ENCODE measurements at places on chromosomes 7 and 10.

DNA sequence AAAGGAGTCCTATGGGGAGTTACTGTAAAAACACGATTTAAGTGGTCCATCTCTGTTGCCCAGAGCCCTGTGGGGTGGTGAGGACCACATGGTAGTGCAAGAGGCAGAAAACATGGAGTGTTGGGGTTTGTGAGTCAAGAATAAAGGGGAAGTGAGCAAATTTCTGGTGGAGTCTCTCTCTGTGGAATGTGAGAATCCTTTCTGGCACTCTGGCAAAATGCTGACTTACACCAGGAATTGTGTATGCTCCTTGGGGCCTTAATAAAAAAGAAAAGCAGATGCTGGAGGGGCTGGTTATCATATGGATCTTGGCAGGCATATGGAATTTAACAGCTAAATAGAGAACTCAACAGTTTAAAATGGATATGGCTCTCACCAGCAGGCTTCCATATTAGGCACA, 486.0 kb downstream of the TNS3 start:
- DNase-seq: no peak

DNA sequence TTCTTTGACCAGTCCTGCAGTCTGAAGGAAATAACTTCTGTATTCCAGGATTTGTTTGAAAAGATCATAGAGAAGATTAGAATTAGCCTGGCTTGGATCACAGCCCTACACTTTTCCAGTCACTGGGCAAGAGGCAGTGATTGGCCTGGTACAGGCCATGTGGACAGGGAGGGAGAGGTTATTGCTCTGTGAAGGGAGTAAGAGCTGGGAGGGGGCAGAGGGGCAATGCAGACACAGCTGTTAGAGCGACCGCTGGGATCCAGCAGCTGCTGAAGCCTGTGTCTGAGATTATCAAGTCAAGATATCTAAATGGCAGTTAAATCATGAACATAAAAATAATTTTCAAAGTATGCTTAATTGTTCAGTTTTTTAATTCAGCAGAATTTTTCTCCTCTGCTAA, 257.3 kb downstream of the SDK1 start:
- DNase-seq: no peak

GRCh38 chr7:2080060-2080387, 152.7 kb downstream of the MAD1L1 start:
- no peak for DNase-seq

DNA sequence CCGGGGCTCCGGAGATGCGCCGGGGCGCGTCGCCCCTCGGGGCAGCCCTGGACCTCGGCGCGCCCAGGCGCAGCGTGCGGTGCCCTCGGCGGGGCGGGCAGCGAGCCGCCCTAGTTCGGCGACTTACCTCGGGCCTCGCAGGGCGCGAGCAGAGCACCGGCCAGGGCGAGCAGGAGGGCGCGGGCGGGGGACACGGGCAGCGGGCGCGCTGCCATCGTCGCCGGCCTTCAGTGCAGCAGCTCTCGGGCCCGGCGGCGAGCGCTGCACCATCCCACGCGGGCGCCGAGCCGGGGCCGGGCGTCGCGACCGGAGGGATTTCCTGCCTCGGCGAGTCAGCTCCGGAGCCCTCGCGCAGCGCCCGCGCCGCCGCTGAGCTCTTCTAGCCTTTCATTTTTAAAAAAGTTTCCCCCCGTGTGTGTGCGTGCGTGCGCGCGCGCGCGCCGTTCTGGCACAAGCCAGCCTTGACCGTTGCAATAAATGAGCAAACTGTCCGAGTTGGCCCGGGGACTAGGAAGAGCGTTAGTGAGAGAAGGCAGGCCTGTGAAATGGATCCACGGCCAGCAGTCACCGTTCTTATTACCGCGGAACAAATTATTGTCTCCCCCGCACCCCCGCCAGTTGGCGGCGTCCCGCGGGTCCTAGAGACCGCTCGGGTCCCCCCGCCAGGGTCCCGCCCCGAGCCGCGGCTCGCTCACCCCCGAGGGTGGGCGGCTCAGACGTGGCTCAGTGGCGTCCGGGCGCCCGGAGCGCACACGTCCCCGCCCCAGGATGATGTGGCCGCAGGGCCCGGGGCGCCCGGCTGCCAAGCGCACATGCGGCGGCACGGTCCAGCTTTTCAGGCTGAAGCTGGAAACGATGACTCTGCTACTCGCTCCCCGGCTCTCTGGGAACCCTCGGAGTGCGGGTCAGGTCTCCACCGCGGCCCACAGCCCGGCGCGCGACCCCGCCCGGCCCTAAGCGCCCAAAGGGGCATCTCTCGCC, at the start of gene ADAM12:
Gene ADAM12, minus strand, starts transcription at position 547 of the 981 bp plus-strand sequence. Its CDS starts 332 bp downstream, at position 215.
- DNase-seq: no peak

DNA sequence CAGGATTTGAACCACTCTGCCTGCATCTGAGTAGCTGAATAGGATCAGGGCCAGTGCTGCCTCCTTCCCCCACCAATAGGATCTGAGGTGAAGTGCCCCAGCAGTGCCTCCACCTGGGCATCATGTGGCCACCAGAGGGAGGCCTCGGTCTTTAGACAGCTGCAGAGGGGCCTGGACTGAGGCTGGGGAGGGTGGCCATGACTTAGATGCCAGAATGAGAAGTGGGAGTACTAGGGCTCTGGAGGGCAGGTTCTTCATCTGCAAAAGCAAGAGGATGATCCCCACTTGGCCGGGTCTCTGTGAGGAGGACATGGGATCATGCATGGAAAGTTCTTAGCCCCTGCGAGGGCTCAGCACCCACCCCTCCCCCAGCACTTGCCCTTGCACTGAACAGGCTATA, 56.9 kb downstream of the NEUROG3 start:
- peak; percentile 82 for DNase-seq

DNA sequence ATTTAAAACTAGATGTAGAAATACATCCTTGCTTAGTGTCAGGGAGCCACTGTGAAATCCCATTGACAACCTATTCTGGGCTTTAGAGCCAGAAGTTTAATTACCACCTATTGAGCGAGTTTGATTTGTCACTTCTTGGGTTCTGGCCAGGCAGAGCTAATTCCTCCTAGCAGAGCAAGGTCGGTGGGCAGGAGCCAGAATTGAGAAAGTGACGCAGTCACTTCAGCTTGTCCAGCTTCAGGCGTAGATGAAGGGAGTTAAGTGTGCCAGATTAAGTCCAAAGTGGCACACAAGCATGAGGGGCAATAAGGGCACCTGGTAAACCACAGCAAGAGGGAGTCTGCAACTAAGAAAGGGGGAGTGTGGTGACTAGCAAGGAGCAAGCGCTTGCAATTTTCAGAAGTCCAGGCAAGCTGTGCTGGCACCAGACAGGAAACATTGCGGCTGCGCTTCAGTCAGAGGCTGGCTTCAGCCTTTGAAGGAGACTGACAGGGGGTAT, 119.4 kb downstream of the ST7 start:
- no peak for DNase-seq

DNA sequence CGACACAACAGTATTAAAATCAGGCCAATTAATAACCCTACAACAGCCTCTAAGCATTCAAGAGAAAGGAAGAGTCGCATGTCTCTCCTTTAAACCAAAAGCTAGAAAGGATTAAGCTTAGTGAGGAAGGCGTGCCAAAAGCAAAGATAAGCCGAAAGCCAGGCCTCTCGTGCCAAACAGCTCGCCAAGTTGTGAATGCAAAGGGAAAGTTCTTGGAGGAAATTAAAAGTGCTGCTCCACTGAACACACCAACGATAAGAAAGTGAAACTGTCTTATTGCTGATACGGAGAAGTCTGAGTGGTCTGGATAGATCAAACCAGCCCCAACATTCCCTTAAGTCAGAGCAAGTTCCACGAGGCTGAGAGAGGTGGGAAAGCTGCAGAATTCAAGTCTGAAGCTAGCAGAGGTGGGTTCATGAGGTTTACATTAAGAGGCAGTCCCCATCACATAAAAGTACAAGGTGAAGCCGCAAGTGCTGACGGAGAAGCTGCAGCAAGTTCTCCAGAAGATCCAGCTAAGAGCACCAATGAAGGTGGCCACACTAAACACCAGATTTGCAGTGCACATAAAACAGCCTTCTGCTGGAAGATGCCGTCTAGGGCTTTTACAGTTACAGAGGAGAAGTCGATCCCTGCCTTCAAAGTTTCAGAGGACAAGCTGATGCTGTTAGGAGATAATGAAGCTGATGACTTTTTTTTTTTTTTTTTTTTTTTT, 194.8 kb downstream of the MAD1L1 start:
- peak; percentile 43 for DNase-seq

GRCh38 chr10:62109587-62110293, 158.9 kb downstream of the RTKN2 start:
- no peak for DNase-seq

DNA sequence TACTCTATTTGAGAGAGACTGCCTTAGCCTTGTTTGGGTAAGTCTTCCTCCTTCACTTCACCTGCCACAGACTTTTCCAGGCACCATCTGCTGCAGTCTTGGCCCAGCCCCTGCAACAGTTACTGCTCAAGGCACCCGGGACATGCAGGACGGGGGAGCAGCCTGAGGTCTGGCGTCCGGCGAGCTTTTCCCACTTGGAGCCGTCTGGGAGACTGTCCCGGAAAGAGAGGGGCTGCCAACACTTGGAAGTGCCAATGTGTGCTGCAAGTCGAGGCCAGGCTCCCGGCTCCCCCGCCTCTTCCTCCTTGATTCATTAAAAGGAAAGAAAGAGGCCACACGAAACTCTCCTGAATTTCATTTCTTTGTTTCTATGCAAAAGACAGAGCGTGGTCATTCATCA, 13.7 kb downstream of the HTRA1 start:
- DNase-seq: peak; percentile 41

DNA sequence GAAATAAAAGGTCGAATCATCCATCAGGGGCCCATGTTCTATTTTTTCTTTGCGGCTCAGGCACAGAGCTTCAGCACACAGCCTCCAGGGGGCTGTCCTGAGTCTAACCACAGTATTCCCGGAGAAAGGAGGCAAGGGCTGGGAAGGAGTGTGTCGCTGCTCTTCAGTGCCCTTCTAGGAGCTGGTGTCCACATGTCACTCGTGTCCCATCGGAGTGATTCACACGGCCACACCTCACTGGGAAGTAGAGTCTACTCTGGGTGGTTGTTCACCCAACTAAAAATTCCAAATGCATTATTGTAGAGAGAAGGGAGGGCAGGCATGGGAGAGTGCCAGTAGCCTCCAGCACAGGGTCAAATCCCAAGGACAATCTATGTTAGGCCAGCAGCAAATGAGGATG, 114.8 kb upstream of the LANCL2 start:
- peak; percentile 51 for DNase-seq

DNA sequence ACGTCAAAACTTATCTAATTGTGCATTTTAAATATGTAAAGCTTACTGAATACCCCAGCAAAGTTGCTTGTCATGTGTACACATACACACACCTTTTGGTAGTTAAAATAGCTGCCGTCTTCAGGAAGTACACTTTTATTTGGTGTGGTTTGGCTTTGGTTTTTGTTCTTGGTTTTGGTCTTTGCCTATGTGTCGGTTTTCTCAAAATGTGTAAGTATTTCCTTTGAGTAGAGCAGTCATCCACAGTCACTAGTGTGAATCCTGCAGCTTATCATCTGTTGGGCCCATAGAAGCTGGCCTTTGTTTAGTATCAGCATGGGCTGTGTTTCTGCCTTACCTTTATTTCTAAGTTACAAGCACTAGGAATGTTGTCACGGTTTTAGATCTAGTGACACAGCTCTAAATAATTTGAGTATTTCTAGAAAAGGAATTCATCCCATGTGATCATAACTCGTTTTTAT, 35.3 kb downstream of the NET1 start:
- no peak for DNase-seq

GRCh38 chr7:110719741-110720140, 371.2 kb upstream of the LRRN3 start:
- DNase-seq: no peak

DNA sequence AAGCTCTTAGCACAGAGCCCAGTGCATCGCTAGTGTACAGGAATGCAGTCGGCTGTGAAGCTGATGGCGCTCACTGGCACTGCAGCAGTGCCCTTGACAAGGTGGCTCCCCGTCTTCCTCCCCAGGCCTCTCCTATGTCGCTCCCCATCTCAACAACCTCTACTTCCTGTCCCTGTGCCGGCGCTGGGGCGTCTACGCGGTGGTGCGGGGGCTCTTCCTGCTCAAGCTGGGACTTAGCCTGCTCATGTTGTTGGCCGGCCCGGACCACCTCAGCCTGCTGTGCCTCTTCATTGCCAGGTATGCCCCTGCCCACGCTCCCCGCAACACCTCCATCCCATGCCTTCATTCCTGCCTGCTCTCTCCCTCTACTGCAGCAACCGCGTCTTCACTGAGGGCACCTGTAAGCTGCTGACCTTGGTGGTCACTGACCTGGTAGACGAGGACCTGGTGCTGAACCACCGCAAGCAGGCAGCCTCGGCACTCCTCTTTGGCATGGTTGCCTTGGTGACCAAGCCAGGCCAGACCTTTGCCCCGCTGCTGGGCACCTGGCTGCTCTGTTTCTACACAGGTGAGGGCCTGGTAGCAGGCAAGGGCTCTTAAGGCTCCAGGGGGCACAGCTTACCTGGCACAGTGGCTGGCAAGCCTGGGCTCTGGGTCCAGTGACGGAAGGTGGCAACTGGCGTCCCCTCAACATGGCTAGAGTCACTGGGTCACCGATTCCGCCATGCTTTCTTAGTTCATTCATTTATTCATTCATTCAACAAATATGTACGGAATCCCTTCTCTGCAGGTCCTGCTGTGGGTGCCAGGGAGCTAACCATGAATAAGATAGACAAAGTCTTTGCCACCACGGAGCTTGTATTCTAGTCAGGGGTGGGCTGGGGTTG, 22.3 kb upstream of the C10orf95 start:
- no peak for DNase-seq

DNA sequence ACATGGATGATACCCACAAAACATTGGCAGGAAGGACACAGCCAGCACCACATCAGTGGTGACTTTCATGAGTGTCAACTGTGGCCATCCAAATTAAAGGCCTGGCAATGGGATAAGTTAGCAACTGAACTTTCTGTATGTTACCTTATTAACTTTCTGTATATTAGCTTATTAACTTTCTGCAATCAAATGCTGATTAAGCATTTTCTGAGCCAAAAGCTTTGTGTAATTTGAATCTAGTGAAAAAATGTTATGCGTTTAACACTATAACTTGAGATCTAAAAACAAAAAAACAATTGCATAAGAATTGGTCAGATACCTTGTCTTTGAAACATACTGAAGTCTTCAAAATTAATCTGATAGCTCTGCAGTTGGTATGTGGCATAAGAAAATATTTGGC, 159.3 kb downstream of the ZNF33B start:
- no peak for DNase-seq

- no peak for DNase-seq
These were observed 258.6 kb downstream of the GLRX3 start for GRCh38 chr10:130394832-130395231.

DNA sequence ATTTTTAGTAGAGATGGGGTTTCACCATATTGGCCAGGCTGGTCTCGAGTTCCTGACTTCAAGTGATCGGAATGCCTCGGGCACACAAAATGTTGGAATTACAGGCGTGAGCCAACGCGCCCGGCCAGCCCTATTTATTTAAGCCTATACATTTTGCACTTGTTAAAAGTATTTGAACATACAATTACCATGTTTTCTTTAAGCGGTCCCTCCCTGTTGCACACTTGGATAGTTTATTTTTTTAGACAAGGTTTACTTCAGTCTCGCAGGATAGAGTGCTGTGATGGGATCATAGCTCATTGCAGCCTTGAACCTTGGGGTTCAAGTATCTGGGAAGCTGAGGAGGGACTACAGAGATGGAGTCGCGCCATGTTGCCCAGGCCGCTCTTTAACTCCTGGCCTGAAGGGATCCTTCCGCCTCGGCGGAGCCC, 35.7 kb upstream of the SRRM3 start:
- DNase-seq: no peak

GRCh38 chr7:66804001-66804400, 63.5 kb downstream of the RABGEF1 start:
- no peak for DNase-seq

- DNase-seq: no peak
These were observed 116.3 kb downstream of the ABLIM1 start for GRCh38 chr10:114541797-114542160.

- peak; percentile 29 for DNase-seq
These were observed 205.0 kb downstream of the BBS9 start for GRCh38 chr7:33334349-33334748.
